GM18507 (cell line): ENCODE measurements at places on chromosomes 12 and 14.

DNA sequence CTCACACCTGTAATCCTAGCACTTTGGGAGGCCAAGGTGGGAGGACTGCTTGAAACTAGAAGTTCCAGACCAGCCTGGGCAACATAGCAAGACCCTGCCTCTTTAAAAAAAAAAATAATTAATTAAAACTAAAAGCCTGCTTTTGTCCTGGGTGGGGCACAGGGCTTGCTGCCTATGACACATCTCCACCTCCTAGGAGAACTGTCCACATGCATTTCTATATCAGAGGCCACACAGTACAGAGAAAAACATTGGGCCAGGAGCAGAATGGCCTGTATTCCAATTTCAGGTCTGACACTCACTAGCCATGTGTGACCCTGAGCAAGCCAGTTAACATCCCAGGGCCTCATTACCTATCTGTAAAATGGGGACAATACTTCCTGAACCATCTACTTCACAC lies 31.9 kb downstream of the CCDC88C start:
- DNase-seq = no peak

DNA sequence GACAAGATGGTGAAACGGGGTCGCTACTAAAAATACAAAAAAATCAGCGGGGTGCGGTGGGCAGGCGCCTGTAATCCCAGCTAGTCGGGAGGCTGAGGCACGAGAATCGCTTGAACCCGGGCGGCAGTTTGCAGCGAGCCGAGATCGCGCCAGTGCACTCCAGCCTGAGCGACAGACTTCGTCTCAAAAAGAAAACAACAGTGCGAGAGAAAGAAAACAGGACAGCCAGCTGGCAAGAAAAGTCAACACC lies 633 bp upstream of the RNU4-2 start:
- DNase-seq = no peak

DNA sequence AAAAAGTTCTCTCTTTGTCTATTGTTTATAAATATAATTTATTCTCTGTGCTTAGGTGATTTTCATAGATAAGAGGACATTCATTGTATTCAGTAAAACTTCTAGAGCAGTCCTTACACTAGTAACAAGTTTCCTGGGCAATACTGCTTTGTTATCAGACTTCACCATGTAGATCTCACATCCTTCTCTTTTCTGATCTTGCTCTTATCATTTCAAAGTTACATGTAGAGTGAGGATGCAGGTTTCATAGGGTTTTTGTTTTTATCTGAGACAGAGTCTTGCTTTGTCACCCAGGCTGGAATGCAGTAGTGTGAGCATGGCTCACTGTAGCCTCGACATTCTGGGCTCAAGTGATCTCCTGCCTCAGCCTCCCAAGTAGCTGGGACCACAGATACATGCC lies 789.5 kb downstream of the DIO2 start:
- DNase-seq = no peak

- no peak for DNase-seq
Measured at GRCh38 chr12:52817003-52817698, 3.2 kb upstream of the KRT4 start.

- DNase-seq = no peak
Measured at GRCh38 chr14:74947353-74948227, 7.8 kb downstream of the PGF start.

GRCh38 chr14:95857275-95857674 lies 19.4 kb upstream of the TUNAR start:
- no peak for DNase-seq

DNA sequence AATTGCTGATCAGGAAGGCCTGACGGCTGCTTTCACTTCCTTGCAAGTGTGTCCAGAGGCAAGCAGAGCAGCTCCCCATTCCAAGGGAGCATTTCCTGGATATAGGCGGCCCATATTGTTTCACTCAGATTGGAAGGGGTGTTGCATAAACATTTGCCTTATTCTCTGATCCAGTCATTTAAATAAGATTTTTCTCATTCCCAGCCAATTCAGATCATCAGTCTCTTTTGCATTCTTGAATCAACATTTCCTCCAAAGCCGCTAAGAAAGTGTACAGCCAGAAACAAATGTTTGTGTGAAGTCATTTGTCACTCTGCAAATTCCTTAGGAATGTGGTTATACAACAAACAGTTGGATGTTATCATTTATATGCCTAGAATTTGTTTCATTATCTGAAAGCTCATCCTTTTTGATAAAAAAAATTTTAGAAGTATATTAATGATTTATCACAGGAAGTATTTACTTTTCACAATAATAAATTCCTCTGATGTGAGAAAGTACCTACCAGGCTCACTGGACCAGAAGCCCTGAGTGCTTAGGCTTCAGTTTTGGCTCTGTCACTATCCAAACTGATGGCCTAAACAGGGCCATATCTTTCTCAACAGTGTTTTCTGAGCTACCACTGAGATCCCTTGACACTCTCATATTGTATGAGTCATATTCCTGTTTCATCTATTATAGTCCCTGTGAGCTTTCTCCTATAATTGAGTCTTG lies 379.6 kb downstream of the CCDC91 start:
- DNase-seq = no peak

- DNase-seq = no peak
Measured at GRCh38 chr14:50260511-50260910, 29.1 kb upstream of the SOS2 start.

GRCh38 chr12:31780096-31780495 lies 51.3 kb upstream of the AMN1 start:
- DNase-seq = no peak

- no peak for DNase-seq
Measured at GRCh38 chr14:24145690-24146452, 539 bp downstream of the PSME2 start.

DNA sequence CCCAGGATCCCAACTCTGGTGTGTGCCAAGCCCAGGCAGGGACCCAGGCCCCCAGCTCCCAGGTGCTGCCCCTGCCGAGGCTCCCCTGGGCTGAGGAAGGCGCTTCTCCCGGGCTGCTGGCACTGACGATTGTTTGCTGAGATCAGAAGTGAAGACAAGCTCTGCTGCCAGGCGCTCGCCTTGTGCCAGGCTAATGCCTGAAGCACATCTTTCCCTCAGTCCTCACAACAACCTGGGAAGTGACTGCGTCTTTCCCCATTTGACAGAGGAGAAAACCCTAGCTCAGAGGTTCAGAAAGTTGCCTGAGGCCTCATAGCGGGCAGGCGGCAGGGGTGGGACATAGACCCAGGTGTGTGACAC lies 36.8 kb downstream of the ANKRD9 start:
- no peak for DNase-seq

- no peak for DNase-seq
Measured at GRCh38 chr12:3132636-3133404, 55.6 kb downstream of the TSPAN9 start.

- DNase-seq = no peak
Measured at GRCh38 chr14:56413721-56414120, 165.9 kb upstream of the TMEM260 start.

GRCh38 chr14:76323331-76324050 lies 52.4 kb upstream of the ESRRB start:
- DNase-seq = no peak

DNA sequence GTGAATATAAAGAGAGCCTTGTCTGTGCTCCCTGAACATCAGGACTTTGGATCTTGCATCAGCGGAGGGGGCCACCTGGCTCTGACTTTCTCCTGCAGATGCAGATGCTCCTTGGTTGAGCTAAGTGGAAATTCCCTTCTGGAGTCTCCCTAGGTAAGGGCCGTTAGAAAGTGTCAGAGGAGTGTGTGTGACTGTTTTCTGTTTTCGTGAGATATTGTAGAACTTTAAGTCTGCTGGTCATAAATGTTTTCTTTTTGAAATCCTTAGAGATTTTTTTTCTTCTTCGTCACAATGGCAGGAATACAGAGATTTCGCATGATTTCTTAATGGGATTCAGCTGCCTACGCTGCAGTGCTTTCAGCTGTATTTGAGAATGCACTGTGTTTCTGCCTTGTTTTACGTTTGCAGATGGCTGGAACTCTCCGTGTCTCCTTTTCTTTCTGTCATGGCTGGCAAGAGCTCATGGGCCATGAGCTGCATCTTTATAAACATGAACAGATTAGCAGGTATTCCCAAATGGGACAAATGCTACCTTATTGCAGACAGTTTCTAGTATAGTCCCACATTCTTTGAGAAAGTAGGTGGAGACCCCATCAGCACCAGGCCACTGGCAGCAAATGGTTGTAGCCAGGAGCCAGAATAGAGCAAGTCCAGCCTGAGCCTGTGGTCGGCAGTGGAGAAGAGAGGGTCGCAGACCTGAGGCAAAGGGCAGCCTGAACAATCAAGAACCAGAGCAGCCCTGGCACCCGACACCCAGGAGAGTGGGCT lies 76.2 kb upstream of the FRMD6 start:
- DNase-seq = no peak

GRCh38 chr12:68812553-68813241 lies 4.7 kb downstream of the MDM2 start:
- no peak for DNase-seq

DNA sequence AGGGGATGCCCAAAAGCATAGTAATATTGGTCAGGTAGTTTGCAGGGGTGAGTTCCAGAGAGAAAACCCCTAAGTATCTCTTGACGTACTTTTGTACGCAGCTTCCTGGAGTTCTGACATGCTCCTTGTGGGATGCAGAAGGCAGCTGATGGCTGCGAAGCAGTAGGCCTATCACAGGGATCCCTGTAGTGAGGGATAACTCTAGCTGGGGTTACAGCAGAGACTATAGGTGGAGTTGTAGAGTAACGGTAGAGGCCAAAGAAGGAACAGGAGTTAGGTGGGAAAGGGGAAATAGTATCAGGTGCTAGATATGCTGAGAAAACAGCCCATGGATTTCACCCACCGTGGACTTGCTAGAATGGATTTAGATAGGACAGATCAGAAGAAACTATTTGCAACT lies 37.3 kb downstream of the MGST1 start:
- no peak for DNase-seq

DNA sequence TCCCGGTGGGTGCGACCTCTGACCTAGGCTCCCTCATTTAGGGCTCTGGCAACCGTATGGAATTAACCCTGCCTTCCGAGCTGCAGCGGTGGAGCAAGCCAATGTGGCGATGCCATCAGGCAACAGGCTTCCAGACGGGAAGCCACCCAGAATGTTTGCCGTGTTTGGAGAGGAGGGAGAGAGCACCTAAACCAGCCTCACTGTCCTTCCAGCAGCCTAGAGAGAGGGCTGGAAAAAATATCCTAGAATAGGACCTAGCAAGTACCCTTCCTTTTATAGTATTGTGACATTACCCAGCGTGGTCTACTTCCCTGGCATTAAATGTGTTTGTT lies 287 bp upstream of the SLC2A13 start:
- no peak for DNase-seq

GRCh38 chr12:73769337-73769736 lies 768.3 kb upstream of the ATXN7L3B start:
- DNase-seq = no peak

- no peak for DNase-seq
Measured at GRCh38 chr12:62660756-62661155, 194.1 kb downstream of the MON2 start.

DNA sequence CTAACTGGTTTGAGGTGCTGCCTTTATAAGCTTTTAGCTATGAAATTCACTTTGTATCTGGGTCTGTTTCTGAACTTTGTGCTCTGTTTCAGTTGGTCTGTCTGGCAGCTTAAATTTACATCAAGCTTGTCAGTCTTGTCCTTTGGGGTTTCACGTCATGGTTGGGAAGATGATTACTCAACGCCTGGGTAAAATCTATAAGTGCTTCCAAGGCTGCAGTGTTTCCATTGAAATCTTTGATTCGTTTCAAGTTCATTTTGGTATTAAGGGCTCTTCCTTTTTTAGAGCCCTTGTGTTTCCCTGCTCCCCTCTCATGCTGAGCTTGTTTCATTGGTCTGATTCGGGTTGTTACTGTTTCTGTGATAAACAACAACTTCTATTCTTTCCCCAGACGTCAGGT lies 58.2 kb downstream of the FBXW8 start:
- DNase-seq = no peak

DNA sequence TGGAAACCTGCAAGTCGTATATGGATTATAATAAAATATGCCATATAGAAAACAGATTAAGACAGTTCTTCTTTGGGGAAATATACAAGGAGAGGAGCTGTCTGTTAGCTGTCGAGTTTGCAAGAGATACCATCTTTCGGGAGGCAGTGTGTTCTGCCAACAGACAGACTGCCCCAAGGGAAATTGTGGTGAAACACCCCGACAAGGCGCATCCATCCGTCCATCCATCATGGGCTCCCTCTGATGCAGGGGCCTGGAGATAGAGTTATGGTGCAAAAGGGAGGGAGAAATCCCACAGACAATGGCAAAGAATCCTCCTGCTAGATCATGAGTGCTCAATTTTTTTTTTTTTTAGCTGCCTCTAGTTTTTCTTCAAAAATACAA lies 156.3 kb downstream of the DPF3 start:
- no peak for DNase-seq

DNA sequence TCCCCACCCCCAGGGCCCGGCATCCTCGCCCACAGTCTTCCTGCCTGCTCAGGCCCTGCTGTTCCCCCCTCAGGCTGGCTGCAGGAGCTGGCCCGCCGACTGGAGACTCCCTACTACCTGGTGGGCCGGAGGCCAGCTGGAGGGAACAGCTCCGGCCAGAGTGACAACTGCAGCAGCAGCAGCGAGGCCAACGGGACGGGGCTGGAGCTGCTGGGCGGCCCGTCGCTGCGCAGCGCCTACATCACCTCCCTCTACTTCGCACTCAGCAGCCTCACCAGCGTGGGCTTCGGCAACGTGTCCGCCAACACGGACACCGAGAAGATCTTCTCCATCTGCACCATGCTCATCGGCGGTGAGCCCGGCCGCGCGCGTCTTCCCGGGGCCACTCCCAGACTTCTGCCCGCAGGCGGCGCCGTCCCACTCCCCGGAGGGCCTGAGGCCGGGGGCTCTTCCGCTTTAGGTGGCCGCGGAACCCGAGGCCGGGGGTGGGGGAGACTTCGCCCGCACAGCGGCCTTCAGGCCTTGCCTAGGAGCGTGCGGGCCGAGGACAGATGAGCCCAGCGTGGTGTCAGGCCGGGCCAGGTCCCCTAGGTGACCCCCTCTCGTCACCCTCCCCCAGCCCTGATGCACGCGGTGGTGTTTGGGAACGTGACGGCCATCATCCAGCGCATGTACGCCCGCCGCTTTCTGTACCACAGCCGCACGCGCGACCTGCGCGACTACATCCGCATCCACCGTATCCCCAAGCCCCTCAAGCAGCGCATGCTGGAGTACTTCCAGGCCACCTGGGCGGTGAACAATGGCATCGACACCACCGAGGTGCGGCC lies 10.2 kb downstream of the KCNH3 start:
- DNase-seq = no peak

- no peak for DNase-seq
Measured at GRCh38 chr12:57219993-57220754, 3.6 kb downstream of the NXPH4 start.

- DNase-seq = no peak
Measured at GRCh38 chr14:56244138-56244789, 126.1 kb downstream of the PELI2 start.

GRCh38 chr14:52352061-52352491 lies 38.0 kb downstream of the PTGER2 start:
- peak; percentile 14 for DNase-seq

DNA sequence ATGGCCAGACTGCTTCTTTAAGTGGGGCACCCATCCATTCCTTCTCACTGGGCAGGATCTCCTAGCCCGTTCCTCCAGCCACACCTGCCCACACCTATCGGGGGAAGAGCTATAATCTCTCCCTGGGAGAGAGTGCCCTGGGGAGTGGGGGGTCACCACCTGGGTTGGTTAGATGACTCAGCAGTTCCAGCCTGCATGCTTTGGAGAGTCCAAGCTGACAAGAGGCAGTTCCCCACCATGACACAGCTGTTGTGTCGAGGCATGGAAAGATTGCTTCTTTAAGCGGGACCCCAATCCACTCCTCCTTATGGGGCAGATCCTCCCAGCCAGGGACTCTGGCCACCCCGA lies 52.6 kb upstream of the PPFIA2 start:
- no peak for DNase-seq

GRCh38 chr12:91189516-91189915 lies 6.9 kb upstream of the DCN start:
- DNase-seq = no peak
